Stimulated activated CD8-positive, alpha-beta memory T cell treated with anti-CD3 and anti-CD28 coated beads, Interleukin-2, amount 100 ng/mL, for 1 hour (primary cell): ENCODE measurements at places on chromosomes 7 and 10.

DNA sequence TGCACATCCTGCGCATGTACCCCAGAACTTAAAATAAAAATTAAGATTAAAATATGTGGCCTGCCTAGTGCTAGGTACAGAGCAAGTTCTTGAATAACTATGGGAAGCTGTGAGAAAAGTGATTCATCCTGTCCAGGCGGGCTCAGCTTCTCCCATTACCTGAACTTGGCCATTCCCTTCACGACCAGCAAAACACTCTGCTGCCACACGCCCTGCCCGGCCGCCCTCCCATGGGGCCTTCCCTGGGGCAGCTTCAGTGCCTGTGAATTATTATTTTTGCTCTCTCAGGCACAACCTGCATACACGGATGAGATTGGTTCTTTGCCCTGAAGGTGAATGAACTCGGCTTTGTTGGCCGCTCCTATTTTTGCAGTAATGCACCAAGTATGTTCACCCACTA is 209.2 kb upstream of the SHH start:
- DNase-seq: no peak

GRCh38 chr7:29987811-29988317 is 1.7 kb downstream of the SCRN1 start:
- DNase-seq: no peak

GRCh38 chr10:103125323-103126267 is 67.5 kb downstream of the NT5C2 start:
- no peak for DNase-seq

DNA sequence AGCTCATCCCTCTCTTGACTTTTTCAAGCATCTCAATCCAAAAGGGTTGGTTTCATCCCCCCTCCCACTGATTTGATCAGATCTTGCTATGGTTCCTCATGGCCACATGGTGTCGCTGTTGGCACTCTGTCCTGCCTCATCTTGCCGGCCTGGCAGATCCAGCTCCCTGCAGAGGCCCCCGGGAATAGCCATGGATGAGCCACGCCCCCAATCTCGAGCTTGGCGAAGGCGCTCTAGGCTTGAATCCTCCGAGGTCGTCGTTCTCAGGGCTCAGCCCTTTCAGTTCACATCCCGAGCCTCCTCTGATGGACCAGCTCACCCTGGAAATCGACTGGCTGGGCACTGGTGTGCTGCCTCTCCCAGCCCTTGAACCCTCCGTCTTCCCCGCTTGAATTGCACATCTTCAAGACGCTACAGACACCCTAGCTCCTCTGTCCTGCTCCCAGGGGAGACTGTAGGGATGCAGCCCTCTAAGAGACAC is 628.7 kb downstream of the TYW1 start:
- no peak for DNase-seq

DNA sequence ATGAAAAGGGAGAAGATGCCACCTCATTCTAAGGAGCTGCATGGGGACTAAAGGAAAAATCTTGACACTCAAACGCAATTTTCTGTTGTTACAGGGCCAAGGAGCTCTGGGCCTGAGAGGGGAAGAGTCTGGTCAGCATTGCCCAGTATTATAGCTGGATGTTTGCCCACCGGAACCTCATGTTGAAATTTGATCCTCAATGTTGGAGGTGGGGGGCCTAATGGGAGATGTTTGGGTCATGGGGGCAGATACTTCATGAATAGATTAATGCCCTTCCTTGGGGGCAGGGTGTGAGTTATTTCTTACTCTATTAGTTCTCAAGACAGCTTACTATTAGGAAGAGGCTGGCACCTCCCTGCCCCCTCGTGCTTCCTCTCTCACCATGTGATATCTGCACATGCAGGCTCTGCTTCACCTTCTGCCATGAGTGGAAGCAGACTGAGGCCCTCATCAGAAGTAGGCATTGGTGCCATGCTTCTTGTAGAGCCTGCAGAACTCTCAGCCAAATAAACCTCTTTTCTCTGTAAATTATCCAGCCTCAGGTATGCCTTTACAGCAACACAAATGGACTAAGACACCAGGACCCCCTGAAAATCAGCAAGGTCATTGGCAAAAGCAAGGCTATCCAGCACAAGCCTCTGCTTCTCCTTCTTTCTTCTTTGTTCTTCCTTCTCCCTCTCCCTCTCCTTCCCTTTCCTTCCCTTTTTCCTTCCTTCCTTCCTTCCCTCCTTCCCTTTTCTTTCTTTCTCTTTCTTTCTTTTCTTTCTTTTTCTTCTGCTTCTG is 15.1 kb downstream of the GCK start:
- no peak for DNase-seq

GRCh38 chr7:85883-86515 is 106.4 kb upstream of the FAM20C start:
- DNase-seq: no peak

DNA sequence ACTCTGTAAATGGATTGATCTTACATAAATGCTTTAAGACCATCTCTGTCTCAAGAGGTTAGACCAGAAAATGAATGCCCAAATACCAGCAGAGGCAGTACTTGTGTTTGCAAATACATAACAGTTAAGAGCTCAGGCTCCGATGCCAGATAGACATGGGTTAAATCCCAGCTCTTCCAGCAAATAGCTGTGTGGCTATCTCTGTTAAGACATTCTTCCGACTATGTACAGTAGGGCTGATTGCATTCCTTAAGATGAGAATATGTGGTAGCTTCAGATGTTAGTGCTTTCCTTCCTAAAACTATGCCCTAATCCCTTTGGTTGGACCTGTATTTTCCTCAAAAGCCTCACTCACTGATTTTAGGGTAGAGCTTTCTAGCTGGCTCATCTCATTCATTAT is 2.2 kb downstream of the IDE start:
- no peak for DNase-seq

DNA sequence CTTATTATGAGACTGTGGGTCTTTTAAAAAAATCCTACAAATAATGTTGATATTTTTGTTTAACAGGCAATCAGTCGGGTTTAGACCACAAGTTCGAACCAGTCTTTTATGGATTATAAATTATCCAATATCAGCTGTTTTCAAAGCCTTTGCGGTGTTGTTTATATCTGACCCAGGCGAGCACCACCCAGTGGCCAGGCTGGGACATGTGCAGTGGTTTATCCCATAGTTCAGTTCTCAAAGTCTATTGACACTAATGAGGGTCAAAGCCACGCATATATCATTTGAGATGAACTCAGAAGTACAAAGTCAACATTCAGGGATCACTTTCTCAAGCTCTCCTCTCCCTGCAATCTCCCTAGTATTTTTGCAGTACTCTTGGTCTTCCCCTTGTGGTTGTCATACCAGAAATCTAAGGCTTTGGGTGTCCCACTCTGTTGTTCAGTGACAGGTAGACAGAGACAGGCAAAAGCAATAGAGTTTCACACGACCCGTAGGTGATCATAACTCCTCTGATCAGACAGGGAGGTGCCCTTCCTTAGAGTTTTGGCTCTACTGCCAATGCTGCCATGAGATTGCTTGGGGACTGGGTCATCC is 117.4 kb upstream of the POM121L12 start:
- no peak for DNase-seq

DNA sequence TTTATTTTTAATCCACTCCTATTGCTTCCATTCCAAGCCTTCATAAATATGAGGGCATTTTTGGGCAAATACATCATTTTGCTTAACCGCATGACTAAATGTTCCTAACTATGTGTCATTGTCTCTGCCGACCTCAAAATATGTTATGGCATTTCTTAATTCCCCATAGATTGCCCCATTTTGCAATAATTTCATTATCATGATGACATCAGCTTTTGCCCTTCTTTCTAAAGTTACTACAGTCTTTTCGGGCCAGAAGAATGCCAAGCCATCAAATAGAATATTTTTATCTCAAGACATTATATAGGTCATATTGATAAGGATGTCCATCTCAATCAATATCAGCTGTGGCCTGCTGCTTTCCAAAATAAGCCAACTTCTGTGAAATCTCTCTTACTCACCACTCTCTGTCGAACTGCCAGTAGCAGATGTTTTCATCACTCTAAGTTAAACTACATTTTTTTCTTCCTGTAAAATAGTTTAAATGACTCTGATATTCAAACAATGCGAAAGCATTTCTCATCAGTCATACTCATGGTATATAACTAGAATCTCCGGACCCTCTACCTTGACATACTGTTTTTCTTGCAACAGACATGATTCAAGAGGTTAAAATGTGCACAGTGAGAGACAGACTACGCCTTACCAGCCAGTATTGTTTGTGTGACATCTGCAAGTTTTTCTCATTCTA is 1254.6 kb upstream of the CELF2 start:
- no peak for DNase-seq

- no peak for DNase-seq
Measured at GRCh38 chr10:10292501-10292900, 725.2 kb upstream of the CELF2 start.

GRCh38 chr7:112362053-112362650 is 88.1 kb upstream of the IFRD1 start:
- DNase-seq: no peak

GRCh38 chr7:66609176-66609575 is 19.5 kb upstream of the KCTD7 start:
- DNase-seq: no peak

DNA sequence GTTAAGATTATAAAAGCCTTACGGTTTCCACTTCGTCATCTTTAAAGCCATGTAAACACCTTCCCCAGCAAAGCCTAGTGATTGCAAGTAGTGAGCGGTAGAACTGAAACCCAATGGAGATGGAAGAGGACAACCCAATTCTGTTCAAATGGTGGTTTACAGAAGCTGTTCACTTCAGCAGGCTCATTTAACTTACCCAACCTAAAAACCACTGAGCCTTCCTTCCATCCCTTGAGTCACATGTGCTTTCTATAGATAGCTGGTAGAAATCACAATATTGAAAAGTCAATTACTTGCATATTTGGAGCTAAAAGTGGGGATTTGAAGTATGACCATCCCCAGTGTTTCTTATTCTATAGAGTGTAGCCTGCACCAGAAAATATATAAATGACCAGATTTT is 667.7 kb downstream of the SUGCT start:
- DNase-seq: no peak

DNA sequence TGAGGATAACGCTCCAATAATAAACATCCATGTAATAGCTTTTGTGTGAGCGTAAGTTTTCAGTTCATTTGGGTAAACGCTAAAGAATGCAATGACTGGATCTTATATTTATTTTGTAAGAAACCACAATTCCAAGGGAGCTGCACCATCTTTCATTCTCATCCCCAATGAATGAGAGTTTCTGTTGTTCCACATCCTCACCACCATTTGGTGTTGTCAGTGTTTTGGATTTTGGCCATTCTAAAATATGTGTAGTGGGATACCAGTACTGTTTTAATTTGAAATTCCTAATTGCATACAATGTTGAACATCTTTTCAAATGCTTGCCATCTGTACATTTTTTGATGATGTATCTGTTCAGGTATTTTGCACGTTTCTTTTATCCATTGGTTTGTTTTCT is 50.9 kb upstream of the SEMA3D start:
- no peak for DNase-seq

DNA sequence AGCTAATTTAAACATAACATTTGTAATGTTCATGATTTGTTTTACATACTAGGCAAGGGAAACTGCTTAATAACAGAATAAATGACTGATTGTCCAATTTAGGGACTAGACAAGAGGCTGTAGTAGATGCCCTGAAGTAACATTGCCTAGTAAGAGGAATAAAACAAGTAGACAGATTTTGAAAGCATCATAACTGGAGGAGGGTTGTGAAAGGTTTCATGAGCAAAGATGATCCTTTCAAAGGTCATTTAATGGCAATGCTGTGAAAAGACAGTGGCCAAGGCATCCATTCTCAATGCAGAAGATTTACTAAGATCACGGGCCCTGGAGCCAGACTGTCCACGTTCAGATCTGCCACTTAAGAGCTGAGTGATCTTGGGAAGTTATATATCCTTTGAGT is 44.8 kb upstream of the HHEX start:
- DNase-seq: no peak

DNA sequence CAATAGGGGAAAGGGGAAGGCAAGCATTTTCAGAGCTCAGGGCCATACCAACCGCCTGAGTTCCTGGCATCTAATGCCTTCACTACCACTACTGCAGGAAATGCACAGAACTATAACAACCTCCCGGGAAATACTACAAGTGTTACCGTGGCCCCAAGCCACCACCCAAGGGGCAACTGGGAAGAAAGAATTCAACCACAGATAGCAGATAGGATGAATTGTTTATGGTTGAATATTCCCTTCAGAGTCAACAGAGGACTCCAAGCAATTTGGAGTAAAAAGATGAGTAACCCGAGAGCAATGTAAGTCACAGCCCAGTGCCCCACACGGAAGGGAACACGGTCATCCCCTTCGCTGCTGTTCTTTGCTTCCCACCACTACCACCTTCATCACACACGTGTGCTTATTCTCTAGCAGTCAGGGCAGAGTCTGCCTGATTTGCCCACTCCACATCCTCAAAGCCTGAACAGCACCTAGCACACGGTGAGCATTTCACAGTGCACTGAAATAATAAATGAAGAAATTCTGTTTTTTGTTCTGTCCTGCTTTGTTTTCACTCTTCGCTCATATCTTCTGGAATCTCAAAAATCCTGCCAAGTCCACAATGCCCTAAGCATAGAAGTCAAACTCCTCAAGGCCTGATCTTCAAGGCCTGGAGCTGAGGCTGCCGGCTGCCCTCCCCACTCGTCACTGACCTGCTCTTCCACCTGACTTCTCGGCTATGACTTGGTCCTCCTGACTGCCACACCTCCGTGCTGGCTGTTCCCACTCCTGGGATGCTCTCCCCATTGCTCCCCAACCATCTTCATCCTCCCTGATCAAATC is 221.1 kb downstream of the KCNMA1 start:
- no peak for DNase-seq

- DNase-seq: no peak
Measured at GRCh38 chr10:126156012-126156411, 232.3 kb downstream of the ADAM12 start.

- DNase-seq: no peak
Measured at GRCh38 chr10:121976607-121977006, 1.6 kb upstream of the NSMCE4A start.

- DNase-seq: no peak
Measured at GRCh38 chr7:127751490-127752448, 99.8 kb downstream of the SND1 start.

- DNase-seq: no peak
Measured at GRCh38 chr7:35286422-35286821, 32.5 kb upstream of the TBX20 start.

- DNase-seq: no peak
Measured at GRCh38 chr10:58094985-58095718, 172.5 kb downstream of the IPMK start.

DNA sequence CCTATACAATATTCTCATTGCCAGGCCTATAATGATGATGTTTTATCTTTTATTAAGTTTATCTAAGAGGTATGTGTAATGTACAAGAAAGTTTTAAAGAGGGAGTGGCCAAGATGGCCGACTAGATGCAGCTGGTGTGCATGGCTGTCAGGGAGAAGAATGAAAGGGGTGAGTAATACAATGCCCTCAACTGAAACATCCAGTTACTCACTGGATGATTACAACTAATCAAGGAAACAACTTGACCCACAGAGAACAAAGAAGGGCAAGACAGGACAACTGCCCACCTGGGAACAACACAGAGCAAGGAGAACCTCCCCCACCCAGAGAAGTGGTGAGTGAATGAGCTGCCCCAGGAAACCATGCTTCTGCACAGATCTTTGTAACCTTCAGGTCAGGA is 880.0 kb upstream of the LRRTM3 start:
- no peak for DNase-seq

GRCh38 chr10:124546055-124546369 is 84.4 kb downstream of the LHPP start:
- no peak for DNase-seq
